ENCODE measurements at places on chromosomes 6 and 20. TPM values are rescaled to one million over a fixed set of nuclear protein-coding genes. Genes with fewer than 3 reads are reported as not detected.

The ZSWIM3 gene
- 4.4 TPM for total RNA-seq

The TSPO2 gene
- total RNA-seq: not detected

The LIME1 gene
- 11.5 TPM for total RNA-seq

The ECT2L gene
- total RNA-seq: not detected

The SLC22A23 gene
- total RNA-seq: 14.3 TPM

The PFDN4 gene
- 44.2 TPM for total RNA-seq

The DST gene
- 206 TPM for total RNA-seq

The KCNK5 gene
- total RNA-seq: not detected

The SALL4 gene
- 1.9 TPM for total RNA-seq

The ANKRD6 gene
- 9.6 TPM for total RNA-seq
